RKO (cell line): ENCODE measurements at places on chromosomes 2 and 18.

DNA sequence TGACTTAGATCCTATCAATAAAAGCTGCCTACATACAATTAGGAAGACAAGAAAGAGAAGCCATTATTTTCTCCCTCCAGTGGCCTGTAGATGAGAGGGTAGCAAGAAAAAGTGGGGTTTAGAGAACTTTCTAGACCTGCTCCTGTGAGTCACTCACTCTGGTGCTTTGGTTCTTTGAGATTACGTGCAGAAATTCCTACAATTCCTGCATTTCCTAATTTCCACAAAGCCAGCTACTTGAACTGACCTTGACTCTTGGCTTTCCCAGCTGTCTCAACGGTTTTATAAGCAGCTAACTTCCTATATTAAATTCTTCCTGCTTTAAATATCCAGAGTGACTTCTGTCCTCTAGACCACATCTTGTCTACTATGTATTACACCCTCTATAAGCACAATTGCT, 899.5 kb upstream of the KLHL29 start:
- DNase-seq: no peak

DNA sequence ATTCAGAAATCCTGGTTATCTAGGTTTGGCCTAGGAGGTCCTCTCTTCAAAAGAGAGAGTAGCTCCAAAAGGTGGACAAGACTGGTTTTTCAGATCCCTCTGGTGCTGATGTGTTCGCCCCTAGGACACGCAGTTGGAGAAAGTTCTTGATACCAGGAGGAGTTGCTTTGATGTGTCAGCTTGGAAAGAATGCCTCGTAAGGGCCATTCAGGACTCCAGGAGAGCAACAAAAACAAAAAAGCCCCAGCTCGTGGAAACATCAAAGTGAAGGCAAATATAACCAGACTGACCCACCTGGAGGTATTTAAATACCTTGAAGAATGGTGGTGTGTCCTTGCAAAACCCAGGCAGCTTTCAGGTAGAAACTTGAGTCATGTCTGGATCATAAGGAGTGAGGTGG, 12.5 kb upstream of the LBH start:
- no peak for DNase-seq

DNA sequence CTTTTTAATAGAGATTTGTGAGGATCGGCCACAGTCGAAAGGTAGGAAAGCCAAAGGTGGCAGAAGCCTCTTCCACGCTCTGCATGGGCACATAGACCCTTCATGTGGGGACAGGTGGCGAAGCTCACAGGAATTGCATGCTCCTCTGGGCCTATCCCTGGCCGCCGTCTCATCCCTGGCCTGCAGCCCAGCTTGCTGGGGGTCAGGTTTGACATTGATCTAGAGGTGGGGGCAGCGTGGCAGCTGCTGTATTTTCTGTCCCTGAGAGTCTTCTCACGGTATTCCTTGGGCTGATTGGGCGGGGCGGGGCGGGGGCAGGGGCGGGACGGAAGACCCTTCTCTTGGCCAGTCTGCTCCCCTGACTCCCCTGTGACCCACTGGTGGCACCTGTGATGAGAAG, 48.9 kb downstream of the STK25 start:
- no peak for DNase-seq

DNA sequence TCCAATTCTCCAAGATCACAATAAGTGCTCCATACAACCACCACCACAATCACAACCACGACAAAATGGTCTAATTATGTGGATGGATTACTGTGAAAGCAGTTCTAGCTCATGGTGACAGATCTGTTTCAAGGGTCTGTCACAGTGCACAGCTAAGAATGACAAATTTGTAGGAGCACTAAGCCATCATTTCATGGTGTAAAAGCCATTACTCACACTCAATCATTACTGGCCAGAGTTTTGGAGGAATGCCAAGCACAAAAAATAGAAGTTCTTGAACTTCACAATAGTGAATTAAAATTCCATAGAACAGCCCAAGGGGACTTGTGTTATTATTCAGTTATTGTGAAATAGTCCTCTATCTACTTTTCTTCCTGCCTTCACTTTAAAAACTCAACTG, 2.3 kb downstream of the CPS1 start:
- DNase-seq: peak; percentile 22

GRCh38 chr2:35821675-35822074, 533.9 kb upstream of the CRIM1 start:
- DNase-seq: no peak

DNA sequence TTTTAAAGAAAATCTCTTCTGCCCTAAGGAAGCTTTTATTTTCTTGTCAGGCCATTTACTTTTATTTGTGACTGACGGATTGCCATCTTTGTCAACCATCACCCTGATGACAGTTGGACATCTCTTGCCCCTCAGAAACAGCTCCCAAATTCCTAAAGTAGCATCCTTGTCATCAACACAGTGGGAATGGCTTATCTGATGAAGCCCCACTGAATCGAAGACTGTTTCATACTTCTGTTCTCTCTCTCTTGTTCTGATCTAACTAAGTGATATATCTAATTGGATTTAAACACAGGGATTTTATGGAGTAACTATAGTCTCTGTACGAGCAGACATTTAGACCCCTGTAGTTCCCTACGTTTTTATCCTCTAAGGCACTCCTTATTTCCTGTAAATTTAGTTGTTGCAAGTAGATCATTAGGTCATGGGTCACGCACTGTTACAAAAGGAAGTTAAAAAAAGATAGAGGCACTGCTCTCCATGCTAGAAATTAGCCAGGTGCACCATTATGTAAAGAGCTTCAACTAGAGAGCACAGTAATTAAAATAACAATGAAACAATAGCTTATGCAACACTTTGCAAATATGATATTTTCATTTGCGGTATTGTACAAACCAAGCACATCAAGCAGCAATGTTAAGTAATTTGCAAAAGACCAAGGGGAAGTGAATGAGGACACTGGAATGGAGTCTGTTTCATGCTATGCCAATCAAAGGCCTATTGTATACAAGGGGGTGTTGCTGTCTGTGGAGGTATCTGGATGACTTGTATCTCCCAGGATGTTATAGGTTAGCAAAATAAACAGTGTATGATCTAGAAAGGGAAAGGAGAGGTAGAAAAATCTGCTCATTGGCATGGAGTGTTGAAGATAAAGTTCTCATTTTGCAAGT, 284.7 kb downstream of the LRRTM1 start:
- DNase-seq: no peak

DNA sequence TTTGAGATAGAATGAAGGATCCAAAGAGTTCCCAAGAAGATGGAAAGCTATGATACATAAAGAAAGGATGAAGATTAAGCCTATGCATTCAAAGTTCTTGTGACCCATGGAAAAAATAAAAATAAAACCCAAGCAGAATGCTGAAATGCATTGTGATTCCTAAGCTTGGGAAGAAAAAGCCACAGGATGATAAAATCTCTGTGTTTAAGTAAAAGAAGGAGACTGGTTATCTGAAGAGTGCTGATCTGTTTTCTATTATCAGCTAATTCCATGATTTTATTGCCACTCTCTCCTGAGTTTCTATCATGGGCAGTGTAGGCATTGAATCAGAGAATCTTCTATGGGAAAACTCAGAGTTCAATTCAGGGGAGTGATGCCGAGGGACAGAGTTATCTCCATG, 103.1 kb upstream of the LTBP1 start:
- DNase-seq: no peak

DNA sequence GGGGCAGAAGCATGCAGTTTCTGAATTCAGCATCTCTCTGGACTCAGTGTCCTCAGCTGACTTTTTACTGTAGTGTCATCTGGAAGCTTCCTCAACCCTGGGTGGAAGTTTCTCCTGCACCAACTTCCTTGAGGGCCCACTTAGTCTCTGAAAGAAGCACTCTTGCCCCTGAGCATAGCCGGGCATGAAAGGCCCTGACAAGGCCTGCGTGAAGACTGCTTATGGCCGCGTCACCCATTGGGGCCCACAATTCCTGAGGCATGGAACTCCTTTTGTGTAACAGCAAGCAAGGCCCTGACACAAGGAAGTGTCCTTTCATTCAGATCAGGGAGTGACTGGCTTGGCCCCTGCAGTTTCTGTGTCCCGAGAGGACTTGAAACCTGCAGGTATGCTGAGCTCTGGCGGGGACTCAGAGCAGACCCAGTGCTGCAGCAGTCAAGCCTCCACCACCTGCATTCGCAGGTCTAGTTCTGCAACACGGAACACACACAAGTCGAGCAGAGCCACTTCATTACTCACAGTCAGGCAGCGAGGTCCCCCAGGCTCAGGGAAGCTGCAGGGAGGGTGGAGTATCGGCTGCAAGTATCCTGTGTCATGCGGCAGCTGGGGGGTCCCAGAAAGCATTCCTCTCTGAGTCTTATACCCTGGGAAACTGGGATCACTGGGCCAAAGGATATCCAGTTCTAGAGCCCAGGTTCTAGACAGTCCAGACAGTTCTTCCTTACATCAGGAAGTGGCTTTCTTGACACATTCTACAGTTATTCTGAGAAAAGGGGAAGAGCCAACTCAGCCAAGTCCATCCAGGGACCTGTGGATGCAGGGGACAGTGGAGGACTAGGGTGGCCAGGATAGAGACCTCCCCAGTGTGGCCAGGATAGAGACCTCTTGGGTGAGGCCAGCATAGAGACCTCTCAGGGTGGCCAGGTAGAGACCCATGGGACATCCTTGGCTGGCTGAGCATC, 35.6 kb upstream of the PRLH start:
- no peak for DNase-seq

DNA sequence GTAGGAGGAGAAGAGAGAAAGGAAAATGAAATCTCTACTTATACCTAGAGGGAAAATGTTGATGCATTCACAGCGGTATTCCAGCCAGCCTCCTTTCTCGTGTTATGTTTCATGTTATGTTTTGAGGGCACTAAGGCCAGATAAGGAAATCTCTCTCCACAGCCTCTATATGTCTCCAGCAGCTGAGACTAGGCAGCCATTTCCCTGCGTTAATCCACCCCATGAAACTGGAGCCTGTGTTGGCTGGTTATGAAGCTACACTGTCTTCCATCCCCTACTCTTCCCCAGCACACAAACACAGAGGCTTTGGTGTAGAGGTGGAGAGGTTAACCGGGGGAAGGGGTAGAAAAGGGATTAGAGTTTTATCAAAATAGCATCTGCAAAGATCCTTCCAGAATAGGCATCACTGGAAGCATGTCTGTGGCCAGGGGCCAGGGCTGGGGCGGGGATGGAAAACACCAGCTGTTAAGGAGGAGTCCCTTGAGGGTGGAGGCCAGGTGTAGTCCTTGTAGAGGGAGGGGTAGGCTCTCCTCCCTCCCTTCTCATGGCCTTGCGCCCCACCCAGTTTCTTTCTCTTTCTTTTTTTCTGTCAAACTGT, 100.9 kb upstream of the TNP1 start:
- DNase-seq: no peak

DNA sequence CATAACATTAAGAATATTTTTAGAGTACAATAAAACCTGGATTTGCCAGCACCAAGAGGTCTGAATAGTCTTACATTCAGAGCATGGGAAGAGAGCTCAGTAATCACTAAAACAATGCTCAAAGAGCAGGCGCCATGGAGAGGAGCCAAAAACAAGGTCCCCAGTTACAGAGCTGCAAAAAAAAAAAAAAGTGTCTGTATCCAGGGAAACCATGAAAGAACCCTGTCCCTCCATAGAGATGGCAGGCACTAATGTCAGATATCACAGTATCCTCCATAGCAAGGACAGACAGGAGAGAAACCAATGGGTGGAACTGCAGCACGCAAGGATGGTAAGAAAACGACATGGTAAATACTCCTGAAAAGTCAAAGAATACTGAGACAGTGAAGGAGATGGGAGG, 19.5 kb downstream of the FBXO15 start:
- DNase-seq: no peak

GRCh38 chr18:57854726-57855125, 51.6 kb upstream of the ATP8B1 start:
- no peak for DNase-seq

- DNase-seq: no peak
Observed at GRCh38 chr18:58429442-58429841, 199.4 kb downstream of the ALPK2 start.

DNA sequence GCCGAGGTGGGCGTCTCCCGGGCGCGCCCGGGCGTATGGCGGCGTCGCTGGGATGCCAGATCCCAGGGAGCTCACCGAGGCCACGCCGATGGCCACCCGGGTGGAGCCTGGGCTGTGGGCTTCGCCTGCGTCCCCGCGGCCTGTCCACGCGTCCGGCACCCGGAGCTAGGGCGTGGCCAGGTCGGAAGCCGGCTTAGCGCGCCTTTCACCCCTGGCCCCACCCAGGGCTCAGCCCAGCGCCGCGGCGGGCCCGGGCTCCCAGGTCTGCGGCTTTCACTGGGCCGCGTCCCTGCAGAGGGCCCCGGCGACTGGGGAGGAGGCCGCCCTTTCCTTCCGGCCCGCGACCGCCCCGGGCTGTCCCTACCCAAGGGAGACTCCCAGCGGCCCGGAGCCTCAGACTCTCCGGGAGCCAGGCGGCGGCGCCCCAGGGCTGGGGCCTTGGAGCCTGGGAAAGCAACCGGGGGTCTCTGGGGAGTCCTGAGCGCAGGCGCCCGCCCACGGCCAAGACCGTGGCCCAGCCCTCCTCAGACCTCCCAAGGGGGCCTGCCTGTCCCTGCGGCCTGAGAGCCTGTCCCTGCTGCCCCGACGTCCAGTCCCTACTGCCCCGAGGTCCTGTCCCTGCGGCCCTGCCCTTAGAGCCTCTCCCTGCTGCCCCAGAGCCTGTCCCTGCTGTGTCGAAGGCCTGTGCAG, 36.3 kb upstream of the ITM2C start:
- no peak for DNase-seq

DNA sequence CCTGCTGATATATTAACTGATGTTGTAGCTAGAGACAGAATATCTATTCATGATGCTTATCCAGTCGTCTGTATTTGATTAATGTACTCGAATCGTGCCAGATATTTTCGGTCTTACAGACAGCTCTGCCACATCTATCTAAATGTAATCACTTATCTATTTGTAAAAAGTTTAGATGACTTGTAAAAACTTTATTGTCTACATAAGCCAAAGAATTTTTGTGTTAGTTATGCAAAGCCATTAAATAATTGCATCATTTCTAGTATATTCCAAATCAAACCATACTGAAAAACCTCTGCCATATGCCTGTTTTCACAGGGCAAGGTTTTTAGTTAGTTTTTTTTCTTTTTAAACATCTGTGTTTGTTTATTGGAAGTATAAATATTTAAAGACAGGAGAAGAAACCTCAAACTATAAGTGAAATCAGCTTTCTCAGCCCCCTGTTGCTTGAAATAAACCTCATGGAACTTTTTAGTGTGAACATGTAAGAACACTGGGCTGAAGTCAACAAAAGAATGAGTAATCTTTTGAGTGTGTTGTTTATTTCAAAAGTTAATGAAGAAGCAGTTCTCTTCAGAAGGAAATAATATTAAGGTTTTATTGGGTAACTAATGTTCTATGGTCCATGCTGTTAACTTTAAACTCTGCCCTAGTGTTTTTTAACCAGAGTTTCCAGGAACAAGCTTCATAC, 657.6 kb upstream of the SYT4 start:
- DNase-seq: no peak

DNA sequence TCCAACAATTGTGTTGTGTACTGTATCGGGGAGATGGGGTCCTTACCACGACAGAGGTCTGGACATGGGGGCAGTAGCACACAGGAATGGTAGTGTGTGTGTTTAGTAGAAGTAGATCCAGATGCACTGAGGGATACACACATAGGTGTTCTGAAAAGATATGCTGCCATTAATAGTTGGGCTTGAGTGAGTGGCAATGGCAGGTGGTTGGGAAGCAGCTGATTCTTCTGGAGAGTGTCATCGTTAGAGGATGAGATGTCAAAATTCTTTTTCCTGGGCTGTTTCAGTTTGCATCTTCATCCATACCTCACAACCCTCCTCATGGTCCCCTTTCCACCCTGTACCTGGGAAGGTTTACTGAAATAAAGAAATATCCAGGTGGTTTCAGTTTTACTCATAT, 66.6 kb downstream of the UGGT1 start:
- DNase-seq: no peak
